ENCODE measurements at places on chromosomes 7 and 10. TPM values are rescaled to one million over a fixed set of nuclear protein-coding genes. Genes with fewer than 3 reads are reported as not detected.
A peak's percentile ranks its signal among the peaks of the same experiment; 100 is the strongest.

Gene RGR
- polyA plus RNA-seq: not detected

Gene GHRHR
- not detected for polyA plus RNA-seq

Gene GIMAP5
- polyA plus RNA-seq: 401 TPM

DNA sequence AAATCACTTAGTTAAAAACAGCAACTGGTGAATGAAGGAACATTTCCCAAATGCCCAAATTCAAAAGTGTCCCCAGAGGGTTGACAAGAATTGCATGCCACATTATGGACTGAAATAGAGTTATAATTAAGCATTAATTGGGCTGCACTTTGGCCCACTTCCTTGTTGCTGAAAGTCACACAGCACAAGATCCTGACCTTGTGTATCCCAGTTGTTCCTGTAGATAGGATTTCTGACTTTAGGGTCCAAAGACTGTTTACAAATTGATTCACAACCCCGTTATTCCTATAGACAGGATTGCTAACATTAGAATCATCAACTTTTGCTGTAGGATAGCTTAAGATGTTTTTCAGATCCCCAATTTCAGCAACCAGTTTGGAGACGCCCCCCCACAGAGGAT, 31.5 kb upstream of the NPFFR1 start:
- no peak for DNase-seq

- peak; percentile 16 for DNase-seq
Measured at GRCh38 chr7:157228864-157229422, 90.2 kb downstream of the UBE3C start.

DNA sequence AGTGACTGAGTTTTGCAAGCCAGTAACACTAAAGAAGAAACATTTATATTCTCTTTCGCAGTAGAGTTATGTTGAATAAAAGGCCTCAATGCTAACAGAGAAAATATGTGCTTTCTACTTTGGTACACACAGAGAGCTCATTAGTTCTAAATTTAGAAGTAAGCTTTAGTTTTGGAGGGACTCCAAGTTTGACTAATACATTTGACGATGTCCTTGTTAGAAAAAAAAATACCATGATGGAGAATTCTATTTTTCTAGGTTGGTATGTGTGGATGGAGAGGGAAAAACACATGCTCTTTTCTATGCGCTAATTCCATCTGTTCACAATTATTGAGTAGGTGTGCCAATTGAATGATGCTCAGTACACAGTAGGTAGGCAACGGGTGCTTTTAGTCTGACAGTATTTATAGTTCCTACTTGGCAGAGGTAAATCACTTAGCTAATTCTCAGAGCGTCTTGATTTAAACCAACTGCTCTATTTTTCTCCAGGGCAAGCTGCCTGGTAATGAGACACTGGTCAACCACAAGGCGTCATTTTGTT, 327.2 kb upstream of the AKR1E2 start:
- no peak for DNase-seq

- no peak for DNase-seq
Measured at GRCh38 chr10:32317795-32318357, 29.1 kb downstream of the EPC1 start.

DNA sequence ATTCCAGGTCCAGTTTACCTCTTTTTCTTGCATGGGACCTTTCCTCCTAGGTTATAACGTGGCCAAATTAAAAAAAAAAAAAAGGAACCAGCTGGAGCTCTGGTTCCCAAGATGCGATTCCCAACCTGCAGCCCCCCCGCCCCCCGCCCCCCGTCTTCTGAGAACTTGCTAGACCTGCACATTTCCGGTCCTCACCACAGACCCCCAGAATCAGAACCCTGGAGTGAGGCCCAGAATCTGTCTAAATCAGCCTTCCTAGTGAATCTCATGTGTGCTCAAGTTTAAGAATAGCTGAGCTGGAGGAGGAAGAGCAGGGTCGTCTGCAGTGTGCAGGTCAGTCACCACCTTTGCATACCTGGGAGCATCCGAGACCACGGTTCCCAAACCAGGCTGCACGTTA, 144.2 kb downstream of the KLF6 start:
- DNase-seq: no peak

GRCh38 chr7:24652251-24652939, 79.1 kb downstream of the PALS2 start:
- DNase-seq: no peak

- no peak for DNase-seq
Measured at GRCh38 chr10:120982507-120982906, 131.3 kb downstream of the WDR11 start.

DNA sequence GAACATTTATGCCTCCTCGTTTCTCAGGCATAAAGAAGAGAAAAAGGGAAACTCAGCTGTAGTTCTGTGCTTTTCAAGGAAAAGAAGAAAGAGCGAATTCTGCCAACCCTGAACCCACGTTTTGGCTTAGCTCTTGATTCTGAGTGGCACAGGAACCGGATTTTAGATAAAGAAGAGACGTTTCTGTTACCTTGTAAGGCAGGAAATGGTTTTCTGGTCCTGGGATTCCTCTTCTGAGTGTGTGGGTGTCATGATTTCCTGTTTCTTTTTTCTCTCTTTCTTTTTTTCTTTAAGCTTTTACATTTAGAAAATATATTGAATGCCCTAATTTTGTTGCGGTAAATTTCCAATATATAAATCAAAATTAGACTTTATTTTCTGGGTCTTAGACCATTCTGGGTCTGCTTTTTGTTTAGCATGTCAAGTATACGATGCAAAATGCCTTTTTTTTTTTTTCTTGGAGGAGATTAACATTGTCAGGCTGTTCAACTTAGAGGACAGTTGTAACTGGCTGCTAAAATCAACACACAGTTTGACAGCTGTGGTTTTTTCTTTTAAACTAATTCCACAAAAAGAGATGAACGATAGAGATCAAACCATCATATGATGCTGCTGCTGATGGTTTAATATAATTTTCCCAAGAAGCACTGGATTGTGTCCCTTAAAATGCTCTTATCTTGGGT, 190.8 kb downstream of the GATA3 start:
- no peak for DNase-seq

- no peak for DNase-seq
Measured at GRCh38 chr7:2106924-2107323, 125.8 kb downstream of the MAD1L1 start.

- DNase-seq: no peak
Measured at GRCh38 chr7:48088559-48089045, 463 bp upstream of the UPP1 start.

GRCh38 chr7:12993025-12993424, 305.6 kb downstream of the ARL4A start:
- DNase-seq: no peak

GRCh38 chr10:84352251-84352842, 24.0 kb downstream of the CCSER2 start:
- peak; percentile 61 for DNase-seq

Measured in naive thymus-derived CD8-positive, alpha-beta T cell (primary cell).